ENCODE measurements at places on chromosomes 11 and 22. TPM values are rescaled to one million over a fixed set of nuclear protein-coding genes. Genes with fewer than 3 reads are reported as not detected.

The PAX6 gene
- 0.05 TPM for polyA plus RNA-seq

The WT1 gene
- 1.6 TPM for polyA plus RNA-seq

The DDTL gene
- 3.0 TPM for polyA plus RNA-seq

DNA sequence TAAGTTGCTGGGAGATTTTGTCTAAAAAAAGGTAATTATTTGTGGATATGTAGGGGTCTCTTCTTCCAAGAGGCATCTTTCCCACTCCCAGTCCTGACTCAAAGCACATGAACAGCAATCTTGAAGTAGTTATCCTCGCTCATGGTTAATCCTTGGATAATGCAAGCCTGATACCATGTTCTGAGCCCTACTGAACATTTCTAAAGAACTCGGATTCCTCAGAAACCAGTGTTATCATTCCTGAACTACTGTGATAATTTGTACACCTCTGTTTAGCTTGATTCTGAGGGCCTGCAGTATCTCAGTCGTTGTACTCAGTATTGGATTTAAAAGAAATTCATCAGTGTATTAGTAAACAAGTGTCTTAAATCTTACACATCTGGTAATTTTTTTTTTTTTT, 22.3 kb upstream of the RCE1 start:
- no peaks in the 10 kb centered on the region for H3K36me3 ChIP-seq
- no peak overlapping the region for H3K27ac ChIP-seq
- H3K27me3 ChIP-seq: no peaks in the 10 kb centered on the region
- H3K4me1 ChIP-seq: no peaks in the 10 kb centered on the region
- DNase-seq: no peak
- H3K4me3 ChIP-seq: no peak overlapping the region

- H3K36me3 ChIP-seq: peaks cover 26% of the 10 kb centered on the region
- peak overlapping the region; percentile 78 for H3K27ac ChIP-seq
- H3K4me1 ChIP-seq: peaks cover 53% of the 10 kb centered on the region
- no peaks in the 10 kb centered on the region for H3K27me3 ChIP-seq
- DNase-seq: peak; percentile 47
- no peak overlapping the region for H3K4me3 ChIP-seq
Observed at GRCh38 chr11:118623269-118623655, 15.8 kb downstream of the PHLDB1 start.

GRCh38 chr11:19239039-19239438, 1.7 kb downstream of the E2F8 start:
- H3K4me1 ChIP-seq: peaks cover 43% of the 10 kb centered on the region
- H3K36me3 ChIP-seq: no peaks in the 10 kb centered on the region
- DNase-seq: no peak
- H3K27ac ChIP-seq: no peak overlapping the region
- no peak overlapping the region for H3K4me3 ChIP-seq
- H3K27me3 ChIP-seq: peaks cover 19% of the 10 kb centered on the region

DNA sequence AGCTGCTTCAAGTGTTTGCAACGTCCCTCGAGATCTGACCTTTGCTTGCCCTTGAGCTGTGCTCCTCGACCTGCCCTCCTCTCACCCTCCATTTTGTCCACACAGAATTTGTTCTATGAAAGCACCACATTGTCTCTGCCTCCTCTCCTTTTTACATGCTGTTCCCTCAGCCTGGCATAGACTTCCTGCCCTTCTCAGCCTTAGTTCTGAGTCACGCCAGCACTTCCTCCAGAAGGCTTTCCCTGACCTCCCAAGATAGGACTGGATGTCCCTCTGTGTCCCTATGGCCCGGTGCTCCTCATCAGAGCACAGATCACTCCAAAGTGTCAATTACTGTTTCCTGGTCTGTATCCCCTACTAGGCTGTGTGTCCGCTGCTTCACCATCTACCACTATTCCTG, 16.2 kb downstream of the JHY start:
- H3K4me3 ChIP-seq: no peak overlapping the region
- H3K36me3 ChIP-seq: no peaks in the 10 kb centered on the region
- no peak overlapping the region for H3K27ac ChIP-seq
- no peaks in the 10 kb centered on the region for H3K27me3 ChIP-seq
- no peak for DNase-seq
- no peaks in the 10 kb centered on the region for H3K4me1 ChIP-seq

DNA sequence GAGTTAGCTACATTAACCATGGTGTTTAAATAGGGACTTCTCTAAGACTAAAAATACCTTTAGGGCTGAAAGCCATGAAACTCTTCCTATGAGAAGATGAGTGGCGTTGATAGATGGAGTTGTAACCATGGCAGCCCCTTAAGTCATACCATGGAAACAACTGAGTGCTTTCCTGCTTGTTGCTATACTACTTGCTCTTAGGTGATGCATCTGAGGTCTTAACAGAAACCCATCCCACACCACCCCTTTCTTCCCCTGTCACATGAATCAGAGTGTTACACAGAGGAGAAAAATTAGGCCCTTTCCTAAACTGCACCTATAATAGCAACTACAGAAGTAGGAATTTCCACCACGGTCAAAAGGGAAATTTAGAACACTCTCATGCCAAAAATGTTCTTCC, 64.3 kb upstream of the ZC3H12C start:
- H3K27me3 ChIP-seq: no peaks in the 10 kb centered on the region
- H3K36me3 ChIP-seq: no peaks in the 10 kb centered on the region
- DNase-seq: no peak
- no peak overlapping the region for H3K4me3 ChIP-seq

- peaks cover 86% of the 10 kb centered on the region for H3K4me1 ChIP-seq
- peak overlapping the region; percentile 64 for H3K4me3 ChIP-seq
- H3K27me3 ChIP-seq: peaks cover 39% of the 10 kb centered on the region
- H3K36me3 ChIP-seq: no peaks in the 10 kb centered on the region
- DNase-seq: peak; percentile 86
Observed at GRCh38 chr22:29306835-29307595, 565 bp downstream of the GAS2L1 start.

- H3K36me3 ChIP-seq: no peaks in the 10 kb centered on the region
- peaks cover 20% of the 10 kb centered on the region for H3K4me1 ChIP-seq
- no peak overlapping the region for H3K27ac ChIP-seq
- no peaks in the 10 kb centered on the region for H3K27me3 ChIP-seq
- no peak overlapping the region for H3K4me3 ChIP-seq
Observed at GRCh38 chr11:110097459-110098012, 4.3 kb downstream of the ZC3H12C start.
